ENCODE measurements at places on chromosomes 16 and 17.
A peak's percentile ranks its signal among the peaks of the same experiment; 100 is the strongest.

DNA sequence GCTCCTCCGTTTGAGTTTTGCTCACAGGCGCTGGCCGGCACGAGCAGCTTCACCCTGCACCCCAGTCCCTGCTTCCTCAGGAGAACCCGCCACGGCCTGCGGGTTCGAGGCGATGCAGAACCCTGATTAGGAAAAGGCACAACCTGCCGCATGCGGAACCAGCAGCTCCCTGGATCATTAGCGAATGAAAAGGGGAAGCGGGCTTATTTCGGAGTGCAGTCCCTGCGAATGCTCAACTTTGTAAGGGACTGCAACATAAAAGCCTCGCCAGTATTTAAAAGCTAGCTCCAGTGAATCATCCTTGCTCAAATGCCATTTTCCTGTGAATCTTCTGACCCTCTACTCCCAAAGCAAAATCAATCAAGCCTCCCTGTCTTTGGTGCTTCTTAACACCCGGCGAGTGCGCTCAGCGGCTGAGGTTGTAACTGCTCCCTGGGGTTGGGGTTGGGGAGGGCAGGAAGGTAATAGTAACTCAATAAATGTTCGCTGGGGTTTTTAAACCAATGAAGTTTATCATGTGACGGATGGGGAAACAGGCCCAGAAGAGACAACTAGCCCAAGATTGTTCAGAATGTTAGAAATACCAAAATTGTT is 678 bp upstream of the AKAP10 start:
- DNase-seq = no peak

- no peak for DNase-seq
Measured at GRCh38 chr16:78729687-78730086, 630.2 kb downstream of the WWOX start.

GRCh38 chr17:81483862-81484194 is 28.8 kb downstream of the ACTG1 start:
- no peak for DNase-seq

GRCh38 chr17:32709562-32709961 is 167.4 kb downstream of the MYO1D start:
- no peak for DNase-seq

DNA sequence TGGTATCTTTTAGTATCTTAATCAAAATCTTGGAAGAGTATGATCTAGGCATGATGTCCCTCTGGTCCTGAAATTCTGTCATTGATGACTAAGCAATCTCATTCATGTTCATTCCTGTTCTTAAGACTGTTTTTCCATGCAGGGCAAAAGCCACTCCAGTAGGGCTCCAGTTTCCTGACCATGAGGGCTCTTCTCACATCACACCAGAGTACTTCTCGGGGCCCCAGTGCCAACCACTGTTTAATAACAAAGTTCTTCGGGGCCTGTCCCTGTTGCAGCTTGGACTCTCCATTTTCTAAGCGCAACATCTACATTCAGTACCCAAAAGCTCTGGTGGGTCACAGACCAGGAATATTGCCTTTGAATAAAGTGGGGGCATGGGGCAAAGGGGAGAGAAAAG is 52.0 kb downstream of the IRX6 start:
- no peak for DNase-seq

GRCh38 chr16:20624882-20625807 is 49.0 kb upstream of the ACSM2B start:
- DNase-seq = no peak

DNA sequence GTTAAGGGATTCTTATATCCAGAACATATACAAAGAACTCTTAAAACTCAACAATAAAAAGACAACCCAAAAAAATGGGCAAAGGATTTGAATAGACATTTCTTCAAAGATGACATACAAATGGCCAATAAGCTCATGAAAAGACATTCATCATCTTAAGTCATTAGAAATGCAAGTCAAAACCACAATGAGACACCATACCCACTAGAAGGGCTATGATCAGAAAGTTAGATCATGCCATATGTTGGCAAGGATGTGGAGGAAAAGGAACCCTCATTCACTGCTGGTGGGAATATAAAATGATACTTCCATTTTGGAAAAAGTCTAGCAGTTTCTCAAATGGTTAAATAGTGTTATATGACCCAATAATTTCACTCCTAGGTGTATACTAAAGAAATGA is 9.4 kb downstream of the PLD6 start:
- DNase-seq = no peak

GRCh38 chr17:1482680-1483079 is 9.8 kb downstream of the MYO1C start:
- DNase-seq = no peak

DNA sequence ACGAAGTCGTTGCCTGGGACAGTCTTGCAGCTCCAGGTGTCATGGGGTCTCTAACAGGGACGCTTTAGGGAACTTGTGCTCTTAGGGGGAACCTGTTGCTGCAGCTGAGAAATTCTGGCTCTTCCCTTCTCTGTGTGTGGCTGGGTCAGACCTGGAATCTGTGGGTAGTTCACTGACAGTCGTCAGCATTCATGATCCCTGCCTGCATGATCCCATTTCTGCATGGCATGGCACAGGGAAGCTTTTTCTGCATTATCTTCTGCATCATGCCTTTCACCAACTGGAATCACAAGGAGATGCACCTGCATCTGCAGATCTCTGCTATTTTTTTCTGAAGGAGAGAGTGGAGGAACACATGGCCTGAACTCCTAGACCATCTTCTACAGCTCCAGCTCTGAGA is 85.6 kb downstream of the SOX9 start:
- DNase-seq = no peak

- peak; percentile 94 for DNase-seq
Measured at GRCh38 chr16:51431517-51432241, 280.6 kb upstream of the SALL1 start.

- no peak for DNase-seq
Measured at GRCh38 chr17:69950701-69951418, 124.2 kb upstream of the KCNJ16 start.

DNA sequence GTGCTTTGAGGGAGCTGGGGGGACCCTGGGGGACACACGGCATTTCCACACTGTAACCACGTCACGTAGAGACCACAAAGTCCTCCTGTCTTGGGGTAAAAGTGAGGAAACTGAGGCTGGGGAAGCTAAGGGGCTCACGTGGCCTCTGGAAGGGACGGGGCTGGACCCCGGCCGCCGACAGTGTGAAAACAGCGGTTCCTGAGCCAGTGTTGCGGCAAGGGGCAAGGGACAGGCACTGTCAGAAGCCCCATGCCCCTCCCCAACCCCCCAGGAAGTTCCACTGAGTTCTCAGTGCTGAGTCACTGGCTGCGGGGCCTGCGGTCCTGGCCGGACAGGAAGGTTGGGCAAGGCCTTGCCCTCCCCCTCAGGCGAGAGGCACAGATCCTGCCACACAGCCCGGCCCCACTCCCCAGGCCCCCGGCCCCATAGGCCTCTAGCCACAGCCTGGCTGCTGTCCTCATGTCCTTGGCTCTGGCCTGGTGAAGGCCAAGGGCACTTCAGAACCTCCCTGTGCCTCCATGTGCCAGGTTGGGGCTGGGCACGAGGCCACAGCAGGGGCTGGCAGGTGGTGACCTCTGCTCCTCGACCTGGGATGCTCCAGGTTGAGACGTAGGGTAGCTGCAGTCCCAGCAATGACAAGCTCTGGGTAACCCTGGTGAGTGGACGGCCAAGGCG is 5.0 kb upstream of the CCDC57 start:
- DNase-seq = peak; percentile 46

DNA sequence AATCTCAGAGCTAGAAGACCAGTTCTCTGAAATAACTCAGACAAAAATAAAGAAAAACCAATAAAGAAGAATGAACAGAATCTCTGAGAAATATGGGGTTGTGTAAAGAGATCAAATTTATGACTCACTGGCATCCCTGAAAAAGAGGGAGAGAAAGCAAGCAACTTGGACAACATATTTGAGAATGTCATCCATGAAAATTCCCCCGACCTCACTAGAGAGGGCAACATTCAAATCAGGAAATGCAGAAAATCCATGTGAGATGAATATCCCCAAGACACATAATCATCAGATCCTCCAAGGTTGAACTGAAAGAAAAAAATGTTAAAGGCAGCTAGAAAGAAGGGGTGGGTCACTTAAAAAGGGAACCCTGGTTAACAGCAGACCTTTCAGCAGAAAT is 32.1 kb downstream of the TANC2 start:
- no peak for DNase-seq

GRCh38 chr17:80106751-80107150 is 5.4 kb downstream of the GAA start:
- DNase-seq = no peak

DNA sequence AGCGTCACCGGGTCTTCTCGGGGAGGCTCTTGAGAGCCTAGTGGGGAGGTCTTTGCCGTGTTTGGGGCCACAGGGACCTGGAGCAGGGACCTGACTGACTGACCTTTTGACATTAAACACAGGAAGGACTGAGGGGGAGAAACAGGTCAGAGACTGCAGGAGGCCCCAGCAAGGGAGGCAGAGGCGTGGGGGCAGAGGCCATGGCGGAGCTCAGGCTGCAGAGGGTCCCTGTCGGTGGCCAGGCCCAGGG is 41.6 kb upstream of the GSE1 start:
- no peak for DNase-seq

DNA sequence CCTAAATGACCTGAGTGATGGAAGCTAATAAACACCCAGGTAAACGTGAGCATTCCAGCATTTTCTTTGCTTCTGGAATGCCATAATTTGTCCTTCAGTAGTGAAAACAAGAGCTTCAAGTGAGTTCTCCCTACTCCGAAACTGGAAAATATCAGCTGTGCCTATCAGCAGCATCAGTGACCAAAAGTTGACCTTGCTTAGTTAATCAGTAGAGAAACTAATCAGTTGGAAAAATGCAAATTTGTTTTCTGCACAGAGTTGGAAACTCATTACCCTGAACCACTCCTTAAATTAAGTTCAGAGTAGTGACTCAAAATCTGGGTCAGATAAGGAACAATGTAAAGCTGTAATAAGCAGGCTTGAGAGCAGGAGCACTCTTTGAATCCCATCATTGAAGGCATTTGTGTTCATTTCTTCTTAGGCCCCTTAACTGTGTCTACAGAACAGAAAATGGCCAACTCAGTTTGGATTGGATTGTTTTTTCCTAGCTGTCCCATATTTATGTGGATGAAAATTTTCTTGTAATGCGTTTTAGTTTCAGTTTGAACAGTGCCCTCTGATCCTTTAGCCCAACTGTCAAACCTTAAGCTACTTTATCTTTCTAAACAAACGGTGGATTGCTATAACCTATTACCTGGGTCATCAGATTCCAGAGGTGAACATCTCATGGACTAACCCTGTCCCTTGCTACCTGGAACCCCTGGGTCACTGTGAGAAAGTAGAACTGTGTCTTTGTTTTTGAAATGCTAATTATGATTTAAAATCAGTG is 290.4 kb downstream of the TOX3 start:
- no peak for DNase-seq

DNA sequence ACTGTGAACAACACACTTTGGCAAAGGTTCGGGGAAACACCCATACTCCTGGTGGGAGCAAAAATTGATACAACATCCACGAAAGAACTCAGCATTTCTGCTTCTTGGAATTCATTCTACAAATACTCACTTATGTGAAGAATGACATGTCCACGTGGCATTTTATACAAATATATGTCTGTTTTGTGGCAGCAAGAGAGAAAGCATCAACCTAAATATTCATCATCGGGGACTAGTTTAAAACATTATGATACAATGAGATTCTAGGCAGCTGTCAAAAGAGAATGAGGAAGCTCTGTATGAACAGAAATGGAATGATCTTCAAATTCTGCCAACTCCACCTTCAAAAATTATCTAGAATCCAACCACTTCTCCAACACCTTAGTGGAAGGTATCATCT is 25.7 kb upstream of the ALOX15 start:
- DNase-seq = no peak

DNA sequence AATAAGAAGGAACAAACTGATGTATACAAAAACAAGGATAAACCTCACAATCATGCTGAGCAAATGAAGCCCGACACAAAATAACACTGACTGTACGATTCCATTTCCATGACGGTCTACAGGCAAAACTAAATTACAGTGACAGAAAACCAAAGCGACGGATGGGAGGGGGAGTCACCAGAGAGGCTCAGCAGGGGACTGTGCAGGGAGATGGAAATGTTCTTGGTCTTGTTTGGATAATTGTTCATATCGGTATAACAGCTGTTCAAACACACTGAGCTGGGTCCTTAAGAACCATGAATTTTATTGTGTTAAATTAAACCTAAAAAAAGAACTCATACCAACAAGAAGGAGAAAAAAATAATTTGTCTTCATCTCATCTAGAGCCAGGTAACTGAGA is 97.8 kb downstream of the NXN start:
- no peak for DNase-seq

DNA sequence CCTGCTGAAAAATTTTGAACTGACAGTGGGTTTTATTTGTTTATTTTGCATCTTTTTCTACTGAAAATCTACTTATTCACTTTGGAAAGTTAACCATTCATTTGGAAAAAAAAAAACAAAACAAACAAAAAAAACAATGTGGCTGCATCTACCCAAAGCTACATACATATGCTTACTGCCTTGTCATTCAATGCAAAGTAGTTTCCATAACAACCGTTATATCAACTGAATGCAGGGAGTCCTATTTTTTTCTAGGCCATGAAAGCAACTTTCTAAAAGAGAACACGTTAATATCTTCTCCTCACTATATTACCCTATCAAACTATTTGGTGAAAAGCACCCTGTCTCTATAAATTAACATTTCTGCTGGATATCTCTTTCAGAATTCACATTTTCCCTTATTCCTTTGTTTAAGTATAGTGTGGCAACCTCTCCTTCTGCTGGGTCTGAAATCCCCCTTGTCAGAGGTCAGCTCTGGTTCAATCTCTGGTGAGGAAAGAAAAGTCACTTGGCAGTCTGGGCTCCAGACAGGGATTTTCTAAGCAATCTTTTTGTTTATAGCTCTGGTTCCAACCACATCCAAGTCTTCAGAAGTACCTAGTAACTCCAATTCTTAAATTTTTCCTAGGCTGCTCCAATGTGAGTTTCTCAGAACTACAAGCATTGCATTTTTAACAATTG is 528.4 kb upstream of the TOM1L1 start:
- DNase-seq = no peak

DNA sequence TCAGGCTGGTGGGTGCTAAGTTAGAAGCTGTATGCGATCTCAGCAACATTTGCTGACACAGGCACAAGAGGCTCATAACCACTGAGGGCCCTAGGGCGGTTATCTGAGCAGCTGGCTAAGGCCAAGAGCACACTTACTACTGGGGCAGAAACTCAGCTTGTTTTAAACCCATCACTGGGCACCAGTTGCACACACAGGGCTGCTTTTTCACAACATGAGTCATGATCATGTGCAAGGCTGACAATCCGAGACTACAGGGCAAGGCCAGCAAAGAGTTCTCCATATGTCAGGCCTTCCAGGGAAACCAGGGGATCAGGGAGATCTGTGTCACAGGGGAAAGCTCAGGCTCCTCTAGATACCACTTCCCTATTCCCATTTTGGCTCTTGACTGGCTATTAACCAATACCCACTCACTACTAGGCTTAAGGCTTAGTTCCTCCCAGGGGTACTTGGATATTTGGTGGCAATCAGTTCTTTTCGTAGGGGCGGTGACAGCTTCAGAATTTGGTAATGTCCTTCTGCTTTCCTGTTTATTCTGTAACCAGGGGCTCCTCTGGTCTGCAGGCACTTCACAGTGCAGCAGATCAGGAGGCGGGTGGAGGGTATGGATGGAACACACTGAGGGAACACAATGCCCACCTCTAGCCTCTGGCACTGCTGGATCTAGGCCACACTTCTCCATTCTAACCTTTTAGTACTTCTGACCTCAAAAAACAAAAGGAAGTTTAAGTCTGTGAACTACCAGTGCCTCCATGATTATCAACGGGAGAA is 44.9 kb upstream of the ERN1 start:
- no peak for DNase-seq

- no peak for DNase-seq
Measured at GRCh38 chr16:14249291-14250032, 178.3 kb downstream of the MRTFB start.

- no peak for DNase-seq
Measured at GRCh38 chr17:1188812-1189504, 9.2 kb upstream of the ABR start.

Measured in BJ (cell line).